ENCODE measurements at places on chromosomes 3 and 15.

DNA sequence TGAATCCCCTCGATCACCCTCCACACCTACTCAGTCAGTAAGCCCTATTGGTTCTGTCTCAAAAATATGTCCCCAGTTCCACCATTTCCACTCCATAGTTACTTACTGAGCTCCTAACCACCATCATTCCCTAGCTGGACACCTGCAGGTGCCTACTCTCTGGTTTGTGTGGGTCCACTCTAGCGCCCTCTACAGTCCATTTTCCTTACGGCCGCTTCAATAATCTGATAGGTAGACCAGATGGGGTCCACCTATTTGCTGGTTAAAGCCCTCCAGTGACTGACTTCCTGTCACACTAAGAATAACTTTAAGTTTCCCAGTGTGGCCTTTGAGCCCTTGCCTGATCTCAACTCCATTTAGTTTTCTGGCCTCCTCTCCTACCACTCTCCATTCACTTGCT, 5.0 kb downstream of the GXYLT2 start:
- no peak for DNase-seq

DNA sequence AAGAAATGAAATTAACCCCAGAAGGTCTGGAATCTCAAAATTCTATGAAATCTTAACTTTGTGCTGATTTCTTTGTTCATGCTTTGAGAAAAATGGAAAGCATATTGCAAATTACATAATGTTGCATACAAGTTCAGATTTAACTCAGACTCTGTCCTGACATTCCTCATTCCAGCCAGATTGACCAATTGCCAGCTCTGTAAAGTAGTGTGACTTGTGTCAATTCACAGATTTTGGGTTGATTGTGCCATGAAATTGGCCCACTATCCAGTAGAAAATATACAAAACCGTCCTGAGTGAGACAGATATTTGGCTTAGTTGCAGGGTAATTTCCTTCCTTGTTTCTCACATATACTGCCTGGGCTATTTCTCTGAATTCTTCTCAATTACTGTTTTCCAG, 1312.6 kb downstream of the ROBO1 start:
- DNase-seq: no peak

DNA sequence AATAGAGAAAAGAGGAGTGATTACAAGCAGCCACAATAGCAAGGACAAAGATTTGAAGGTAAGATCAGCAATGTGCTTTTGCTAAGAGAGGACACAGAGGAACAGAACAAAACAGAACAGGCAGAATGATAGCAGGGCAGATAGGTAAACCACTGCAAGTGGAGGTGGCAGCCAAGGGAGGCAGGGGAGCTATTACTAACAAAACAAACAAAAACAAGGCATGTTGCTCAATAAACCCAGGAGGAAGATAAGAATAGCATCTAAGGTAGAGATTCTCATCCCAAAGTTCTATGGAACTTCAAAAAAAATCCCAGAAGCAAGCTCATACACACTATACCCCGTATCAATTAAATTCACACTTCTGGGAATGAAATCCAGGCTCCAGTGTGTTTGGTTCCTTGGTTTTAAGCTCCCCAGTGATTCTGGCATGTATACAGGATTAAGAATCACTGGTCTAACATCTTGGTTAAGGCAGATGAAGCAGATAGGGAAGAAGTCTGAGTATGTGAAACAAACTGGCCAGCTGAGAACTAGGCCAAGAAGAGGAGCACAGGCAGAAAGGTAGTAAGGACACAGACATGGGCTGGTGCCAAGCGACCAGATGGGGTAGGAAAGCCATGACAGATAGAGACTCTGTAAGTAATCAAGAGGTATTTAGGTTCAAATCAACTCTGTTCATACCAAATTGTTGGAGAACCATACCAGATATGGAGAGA, 189.2 kb downstream of the DTWD1 start:
- DNase-seq: no peak

GRCh38 chr3:193772422-193772763, 179.4 kb downstream of the OPA1 start:
- no peak for DNase-seq

DNA sequence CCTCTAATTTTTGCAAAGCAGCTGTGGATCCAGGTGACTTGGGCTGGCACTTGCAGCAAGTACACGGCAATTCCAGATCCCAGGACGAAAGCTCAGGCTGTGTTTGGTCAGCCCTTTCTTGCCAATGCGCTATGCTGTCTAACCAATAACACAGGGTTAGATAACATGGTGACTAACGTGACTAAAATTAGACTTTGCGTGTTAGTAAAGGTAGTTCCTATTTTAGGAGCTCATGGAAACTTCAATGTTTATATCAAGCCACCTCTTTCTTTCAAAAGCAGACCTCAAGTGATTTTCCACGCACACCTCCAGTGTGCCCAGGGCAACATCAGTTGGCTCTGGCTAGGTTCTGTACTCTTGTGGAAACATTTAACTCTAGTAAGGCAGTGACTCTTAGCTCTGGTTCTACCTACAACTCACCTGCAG, 32.5 kb downstream of the CDCP1 start:
- DNase-seq: no peak

GRCh38 chr15:92462424-92463125, 68.9 kb downstream of the ST8SIA2 start:
- no peak for DNase-seq

DNA sequence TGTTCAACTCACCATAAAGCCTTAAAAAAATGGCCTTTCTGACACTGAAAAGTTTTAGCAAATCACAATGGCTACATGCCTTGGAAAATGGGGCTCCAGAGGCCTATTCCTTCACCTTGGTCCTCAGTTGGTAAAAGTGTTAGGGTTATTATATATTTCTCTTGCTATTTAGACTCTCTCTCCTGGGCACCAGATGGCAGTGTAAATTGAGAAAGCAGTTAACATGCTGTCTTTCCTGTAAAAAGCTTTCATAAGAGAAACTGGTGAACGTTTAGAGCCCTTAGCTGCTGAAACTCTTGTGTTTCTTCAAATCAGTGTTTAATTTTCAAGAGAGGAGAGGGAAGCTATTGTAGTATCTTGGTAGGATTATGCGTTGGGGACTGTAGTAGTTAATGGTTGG, 89.9 kb downstream of the LRTM1 start:
- no peak for DNase-seq

DNA sequence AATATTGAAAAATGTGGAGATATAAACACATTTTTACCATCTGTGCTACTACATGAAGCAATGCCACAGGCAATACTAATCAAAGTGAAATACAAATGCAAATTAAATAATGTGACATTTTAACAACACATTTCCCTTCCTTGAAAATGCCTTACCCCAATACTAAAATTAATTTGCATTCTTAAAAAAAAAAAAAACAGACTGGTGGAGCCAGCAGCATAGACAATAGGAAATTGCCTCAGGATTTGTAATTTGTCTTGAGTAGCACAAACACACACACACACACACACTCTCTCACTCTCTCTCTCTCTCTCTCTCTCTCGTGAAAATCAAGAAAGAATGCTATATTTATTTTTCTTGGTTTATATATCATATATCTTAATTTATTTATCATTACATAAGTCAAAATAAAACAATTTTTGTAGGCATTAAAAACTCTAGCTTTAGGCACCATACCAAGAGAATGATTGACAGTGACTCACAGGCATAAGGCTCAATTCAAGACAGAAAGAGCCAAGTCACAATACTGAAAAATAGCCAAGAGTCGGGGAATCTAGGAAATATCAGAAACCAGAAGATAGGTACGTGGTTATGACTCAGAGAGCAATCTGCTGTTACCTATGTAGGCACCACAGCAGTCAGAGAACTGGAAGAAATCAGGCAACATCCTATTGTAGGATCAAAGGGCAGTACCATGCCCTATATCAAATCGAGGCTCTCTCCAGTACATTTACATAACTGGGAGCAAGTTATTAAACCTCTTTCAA, 23.0 kb downstream of the SUCNR1 start:
- DNase-seq: peak; percentile 15

GRCh38 chr15:35120173-35120572, 35.1 kb upstream of the NANOGP8 start:
- DNase-seq: no peak

GRCh38 chr3:187706971-187707370, 4.6 kb upstream of the RTP2 start:
- no peak for DNase-seq

DNA sequence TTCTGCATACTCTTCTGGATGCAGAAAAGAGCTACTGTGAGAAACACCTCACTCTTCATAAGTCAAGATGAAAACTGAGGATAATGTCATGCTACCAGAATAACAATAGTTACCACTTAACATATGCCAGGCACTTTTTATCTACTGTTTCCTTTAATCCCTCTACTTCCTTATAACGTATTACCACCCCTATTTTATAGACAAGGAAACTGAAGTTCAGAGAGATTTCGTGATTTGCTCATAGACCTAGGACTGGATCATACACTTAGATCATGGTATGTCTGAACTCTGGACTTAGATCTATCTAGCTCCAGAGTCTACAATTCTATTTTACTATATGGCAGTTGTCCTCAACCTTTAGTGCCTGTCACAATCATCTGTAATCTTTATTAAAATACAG, 155.7 kb upstream of the TSPAN3 start:
- DNase-seq: no peak

GRCh38 chr15:88618686-88619085, 2.5 kb upstream of the AEN start:
- no peak for DNase-seq

- no peak for DNase-seq
Observed at GRCh38 chr3:31235062-31235700, 297.5 kb upstream of the STT3B start.

DNA sequence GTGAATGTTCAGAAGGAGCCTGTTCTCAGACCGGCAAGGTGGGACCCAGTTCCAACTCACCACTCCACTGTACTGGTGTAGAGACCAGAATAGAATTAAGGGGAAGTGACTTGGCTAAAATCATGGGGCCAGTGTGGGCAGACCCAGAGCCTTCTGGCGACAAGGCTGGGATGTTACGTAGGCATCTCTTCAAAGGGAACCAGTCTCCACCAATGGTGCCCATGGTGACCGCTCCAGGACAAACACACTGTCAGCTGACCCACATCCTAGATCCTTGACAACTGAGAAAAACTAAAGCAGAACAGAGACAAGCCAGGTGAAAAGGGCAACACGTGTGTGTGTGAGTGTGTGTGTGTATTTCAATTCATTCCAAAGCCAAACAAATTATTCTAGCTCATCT, 321.7 kb upstream of the FRG2C start:
- DNase-seq: no peak

- no peak for DNase-seq
Observed at GRCh38 chr15:63971427-63971805, 74.9 kb downstream of the DAPK2 start.

DNA sequence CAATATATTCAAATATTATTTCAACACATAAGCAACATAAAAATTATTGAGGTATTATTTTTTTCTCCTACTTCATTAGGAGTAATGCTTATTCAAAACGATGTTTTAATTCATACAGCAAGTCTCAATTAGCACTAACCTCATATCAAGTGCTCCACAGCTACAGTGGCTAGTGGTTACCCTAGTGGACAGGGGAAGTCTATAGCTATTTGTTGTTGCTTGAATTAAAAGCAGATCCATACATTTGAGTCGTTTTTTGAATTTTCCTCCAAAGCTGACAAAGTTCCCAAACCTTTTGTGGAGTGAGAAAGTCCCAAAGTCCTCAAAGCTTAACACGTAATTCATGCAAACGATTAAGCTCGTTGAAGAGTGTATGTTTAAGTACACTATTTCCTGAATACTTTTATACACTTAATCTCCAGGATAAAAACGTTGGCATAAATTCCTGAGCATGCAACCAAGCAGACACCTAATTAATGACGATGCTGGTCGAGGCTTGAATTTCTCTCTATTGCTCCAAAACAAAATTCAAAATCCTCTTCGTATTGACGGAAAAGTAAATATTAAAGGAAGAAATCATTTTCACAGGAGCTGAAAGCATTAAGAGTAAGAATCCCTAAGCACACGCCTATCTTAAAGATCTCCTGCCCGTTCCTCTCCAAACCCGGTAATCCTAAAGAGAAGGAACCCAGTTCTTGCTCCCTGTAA, 985 bp downstream of the VPS13C start:
- no peak for DNase-seq

DNA sequence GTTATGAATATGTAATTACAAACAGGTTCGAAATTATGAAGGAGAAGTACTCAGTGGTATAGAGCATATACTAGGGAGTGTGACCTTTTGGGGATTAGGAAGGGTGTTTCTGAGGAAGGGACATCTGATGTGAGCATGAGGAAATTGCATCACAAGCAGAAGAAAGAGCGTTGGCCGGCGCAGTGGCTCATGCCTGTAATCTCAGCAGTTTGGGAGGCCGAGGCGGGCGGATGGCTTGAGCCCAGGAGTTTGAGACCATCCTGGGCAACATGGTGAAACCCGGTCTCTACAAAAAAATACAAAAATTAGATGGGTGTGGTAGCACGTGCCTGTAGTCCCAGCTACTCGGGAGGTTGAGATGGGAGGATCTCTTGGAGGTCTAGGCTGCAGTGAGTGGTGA, 6.9 kb downstream of the CMTM7 start:
- no peak for DNase-seq

- no peak for DNase-seq
Observed at GRCh38 chr3:108669208-108669607, 79.7 kb downstream of the DZIP3 start.

- DNase-seq: peak; percentile 40
Observed at GRCh38 chr3:72274493-72275330, 489.8 kb upstream of the PROK2 start.

DNA sequence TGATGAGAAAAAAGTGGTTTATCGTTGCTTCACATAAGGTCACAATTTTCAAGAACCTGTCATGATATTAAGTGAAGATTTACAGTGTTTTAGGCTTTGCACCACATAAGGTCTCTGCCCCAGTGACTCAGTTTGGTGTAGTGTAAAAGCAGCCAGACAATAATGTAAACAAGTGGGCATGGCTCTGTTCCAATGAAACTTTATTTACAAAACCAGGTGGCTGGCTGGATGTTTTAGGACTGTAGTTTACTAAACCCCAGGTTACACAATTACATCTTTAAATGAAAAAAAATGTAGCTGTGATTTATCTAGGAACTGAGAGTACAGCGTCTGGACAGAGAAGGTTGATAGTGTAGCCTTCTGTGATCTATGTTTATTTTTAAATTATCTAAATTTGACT, 9.7 kb upstream of the FBXL22 start:
- DNase-seq: no peak

- no peak for DNase-seq
Observed at GRCh38 chr15:92097474-92098178, 244.1 kb downstream of the SLCO3A1 start.

DNA sequence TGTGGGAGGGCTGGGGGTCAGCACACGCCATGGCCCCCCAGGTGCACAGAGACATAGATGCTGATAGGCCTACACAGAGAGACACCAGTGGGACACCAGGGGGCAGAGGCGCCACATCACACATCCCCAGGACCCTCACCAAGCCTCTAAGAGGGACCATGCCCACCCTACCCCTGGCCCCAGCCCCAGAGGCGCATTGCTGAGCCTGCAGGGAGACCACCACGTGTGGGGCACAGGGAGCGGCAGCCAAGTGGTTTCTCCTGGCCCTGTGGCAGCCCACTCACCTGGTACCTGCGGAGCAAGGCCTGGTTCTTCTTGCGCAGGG, 1.2 kb downstream of the CCDC9B start:
- DNase-seq: no peak

DNA sequence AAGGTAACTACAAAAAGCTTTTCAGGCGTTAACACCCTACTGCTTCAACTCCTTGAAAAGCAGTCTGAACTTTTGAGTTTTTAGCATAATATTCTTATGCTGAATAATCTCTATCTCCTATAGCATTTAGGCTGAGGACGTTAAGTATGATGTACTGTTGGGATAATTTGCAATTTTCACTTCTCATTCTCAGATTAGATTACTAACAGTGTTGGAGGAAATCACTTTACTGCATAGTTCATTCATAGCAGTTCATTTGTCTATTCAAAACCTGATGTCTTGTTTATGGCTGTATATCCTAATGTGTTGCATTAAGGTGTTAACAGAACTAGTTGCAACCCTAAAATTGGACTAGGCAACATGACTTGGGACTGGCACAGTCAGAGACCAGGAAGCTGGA, 983.1 kb downstream of the FHIT start:
- no peak for DNase-seq

Data from MG63 (cell line).